ENCODE measurements at places on chromosomes 4 and X.

- DNase-seq, result no peak
Measured at GRCh38 chr4:39456946-39457763, 1.6 kb downstream of the RPL9 start.

- no peak for DNase-seq
Measured at GRCh38 chrX:78957049-78957767, 12.0 kb downstream of the P2RY10 start.

- DNase-seq, result no peak
Measured at GRCh38 chr4:48212165-48212564, 57.5 kb downstream of the TEC start.

DNA sequence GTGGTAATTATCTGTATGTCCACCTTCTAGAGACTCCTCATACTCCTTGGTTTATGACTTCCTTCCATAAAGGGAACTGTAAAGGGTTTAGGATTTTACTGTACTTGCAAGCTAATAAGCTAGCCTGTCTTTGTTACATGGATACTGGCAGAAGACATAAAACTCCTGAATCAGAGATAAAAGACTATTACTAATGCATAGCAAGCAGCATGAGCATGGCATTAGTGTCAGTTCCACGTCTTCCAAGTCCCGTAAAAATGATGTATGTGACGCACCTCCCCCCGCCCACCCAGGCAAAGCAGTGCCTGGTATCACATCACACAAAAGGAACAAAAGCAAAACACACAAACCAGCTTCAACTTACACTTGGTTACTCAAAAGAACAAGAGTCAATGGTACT is 71.0 kb downstream of the SLC10A6 start:
- no peak for DNase-seq
